Retinal pigment epithelial cell (primary cell): ENCODE measurements at places on chromosomes 11 and 22.

DNA sequence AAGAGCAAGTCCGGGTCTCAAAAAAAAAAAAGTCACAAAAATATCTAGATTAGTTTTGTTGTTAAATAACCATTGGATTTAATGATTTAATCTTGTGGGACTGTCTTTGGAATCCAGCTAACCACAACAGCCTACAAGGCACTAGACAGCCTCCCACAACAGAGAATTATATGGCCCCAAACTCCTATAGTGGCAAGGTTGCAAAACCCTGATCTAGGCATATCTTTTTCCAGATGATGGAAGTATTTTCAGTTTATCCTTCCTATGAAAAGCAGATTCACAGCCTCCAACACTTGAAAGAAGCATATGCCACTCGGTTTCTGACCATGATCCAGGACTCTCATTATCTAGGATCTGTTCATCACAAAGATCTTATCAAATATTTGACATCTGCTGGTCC, 5.4 kb upstream of the C11orf87 start:
- no peak for DNase-seq

DNA sequence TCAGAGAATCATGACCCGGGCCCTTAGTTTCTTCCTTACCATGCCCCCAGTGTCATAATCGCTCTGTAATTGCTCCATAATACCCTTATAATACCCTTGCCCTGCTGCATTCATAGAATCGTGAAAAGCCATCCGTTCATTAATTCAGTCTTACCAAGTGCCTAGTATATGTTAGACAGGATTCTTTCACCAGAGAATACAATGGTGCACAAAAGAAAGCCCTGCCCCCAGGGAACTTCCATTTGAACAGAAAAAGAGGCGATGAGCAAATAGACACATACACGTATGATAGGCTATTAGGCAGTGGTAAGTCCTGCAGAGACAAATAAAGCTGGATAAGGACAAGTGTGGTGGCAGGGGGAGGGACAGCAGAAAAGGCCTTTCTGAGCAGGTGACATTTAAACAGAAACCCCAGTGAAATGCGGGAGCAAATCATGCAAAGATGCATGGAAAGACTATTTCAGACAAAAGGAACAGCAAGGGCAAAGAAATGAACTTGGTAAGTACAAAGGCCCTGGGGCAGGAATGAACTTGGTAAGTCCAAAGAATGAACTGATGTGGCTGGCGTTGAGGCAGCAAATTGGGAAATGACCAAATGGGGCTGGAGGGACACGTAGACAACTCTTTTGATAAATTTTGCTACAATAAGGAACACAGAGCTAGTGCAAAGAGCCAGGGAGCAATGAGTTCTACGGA, 74.6 kb upstream of the CREB3L1 start:
- no peak for DNase-seq

DNA sequence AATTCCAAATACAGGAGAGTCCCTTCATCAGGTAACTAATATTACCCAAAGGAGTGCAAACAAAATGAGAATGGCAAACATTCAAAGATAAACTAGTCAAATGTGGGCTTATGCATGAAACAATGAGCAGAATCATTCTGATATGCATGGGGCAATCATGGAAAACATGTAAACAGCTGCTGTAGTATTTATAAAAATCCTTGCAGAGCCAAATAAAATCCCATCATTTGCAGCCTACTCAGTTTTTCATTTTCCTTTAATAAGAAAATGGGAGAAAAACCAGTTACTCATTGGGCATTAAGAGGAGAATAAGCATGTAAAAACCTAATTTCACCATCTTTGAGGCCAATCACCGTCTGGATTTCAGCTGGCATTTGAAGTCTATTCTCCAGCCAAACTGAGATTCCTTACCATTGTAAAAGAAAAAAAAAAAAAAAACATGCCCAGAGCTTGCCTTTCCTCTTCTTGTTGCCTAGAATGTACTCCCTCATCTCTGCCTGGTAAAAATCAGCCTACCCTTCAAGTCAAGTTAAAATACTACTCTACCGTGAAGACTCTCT, 249.1 kb downstream of the TTC28 start:
- no peak for DNase-seq

DNA sequence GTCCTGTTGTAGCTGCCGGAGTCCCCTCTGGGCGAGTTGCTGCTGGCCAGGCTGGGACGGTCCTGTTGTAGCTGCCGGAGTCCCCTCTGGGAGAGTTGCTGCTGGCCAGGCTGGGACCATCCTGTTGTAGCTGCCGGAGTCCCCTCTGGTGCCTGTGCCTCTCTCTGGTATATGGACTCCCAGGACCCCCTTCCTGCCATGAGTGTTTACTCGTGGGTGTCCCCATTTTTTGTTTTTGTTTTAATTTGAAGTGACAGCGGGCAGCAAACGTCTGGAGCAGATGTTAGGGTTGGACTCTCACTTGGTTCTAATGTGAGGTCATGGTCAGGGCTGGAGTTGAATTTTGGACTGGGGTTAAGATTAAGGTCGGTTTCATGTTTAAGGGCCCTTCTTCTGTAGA, 14.2 kb downstream of the SHANK3 start:
- DNase-seq = no peak

DNA sequence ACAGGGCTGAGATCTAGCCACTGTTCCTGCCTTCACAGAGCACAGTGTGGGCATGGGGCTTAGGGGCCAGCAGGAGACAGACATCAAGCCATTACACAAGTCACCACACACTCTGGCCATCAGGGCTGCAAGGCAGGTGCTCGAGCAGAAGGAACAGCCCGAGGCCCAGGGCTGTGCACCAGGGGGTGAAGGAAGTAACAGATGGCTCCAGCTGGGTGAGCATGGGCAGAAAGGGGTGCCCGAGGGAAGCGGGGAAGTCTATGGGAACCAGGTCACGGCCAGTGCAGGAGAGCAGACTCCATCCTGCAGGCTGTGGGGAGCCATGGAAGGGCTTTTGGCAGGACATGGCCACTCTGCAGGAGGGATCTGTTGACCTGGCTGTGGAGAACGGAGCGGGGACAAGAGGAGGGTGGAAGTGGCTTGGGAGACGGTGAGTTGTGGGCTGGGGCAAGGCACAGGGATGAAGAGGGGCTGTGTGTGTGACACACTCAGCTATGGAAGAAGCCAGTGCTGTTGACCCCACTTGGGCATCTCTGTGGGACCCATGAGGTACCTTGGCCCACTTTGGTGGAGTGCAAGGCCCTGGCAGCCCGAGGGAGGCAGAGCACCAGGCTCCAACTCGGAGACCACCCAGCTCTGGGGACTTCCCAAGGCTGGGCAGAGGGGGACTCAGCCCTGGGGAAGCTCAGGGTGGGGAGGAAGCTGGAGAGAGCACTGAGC, 3.6 kb downstream of the C11orf68 start:
- DNase-seq = no peak

DNA sequence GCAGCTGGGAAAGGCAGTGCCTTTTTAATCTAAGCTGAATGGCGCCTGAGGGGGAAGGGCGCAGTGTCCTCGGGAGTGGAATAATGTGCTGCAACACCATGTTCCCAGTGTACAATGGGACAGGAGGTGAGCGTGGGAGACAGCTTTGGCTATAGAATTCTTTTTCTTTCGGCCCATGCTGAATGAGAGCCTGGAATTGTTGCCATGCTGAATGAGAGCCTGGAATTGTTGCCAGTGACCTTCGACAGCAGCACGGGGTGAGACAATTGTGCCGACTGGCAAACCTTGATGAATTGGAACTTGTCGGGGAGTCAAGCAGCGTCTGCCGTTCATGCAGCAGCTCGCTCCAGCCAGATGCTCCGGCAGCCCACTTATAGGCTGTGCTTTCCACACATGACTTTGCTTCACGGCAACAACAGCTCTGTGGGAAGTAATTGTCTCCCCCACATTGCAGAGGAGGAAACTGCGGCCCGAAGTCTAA, 141.4 kb upstream of the E2F8 start:
- no peak for DNase-seq

DNA sequence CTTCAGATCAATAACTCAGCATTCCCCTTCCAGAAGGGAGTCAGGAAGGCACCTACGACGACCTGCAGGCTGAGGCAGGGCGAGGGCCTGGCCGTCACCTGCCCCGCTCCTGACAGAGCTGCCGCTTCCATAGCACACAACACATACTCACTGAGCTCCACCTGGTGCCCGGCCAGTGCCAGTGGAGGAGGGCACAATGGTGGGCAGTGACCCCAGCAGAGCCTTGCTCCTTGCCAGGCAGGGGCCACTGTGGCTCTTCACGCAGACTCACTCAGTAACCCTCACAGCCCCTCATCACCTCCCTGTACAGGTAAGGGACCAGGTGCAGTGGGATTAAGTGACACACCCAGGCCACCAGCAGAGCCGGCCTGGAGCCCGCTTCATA, 24.6 kb downstream of the LRFN4 start:
- DNase-seq = no peak

- DNase-seq = no peak
Observed at GRCh38 chr11:17076517-17077239, 789 bp downstream of the RPS13 start.

DNA sequence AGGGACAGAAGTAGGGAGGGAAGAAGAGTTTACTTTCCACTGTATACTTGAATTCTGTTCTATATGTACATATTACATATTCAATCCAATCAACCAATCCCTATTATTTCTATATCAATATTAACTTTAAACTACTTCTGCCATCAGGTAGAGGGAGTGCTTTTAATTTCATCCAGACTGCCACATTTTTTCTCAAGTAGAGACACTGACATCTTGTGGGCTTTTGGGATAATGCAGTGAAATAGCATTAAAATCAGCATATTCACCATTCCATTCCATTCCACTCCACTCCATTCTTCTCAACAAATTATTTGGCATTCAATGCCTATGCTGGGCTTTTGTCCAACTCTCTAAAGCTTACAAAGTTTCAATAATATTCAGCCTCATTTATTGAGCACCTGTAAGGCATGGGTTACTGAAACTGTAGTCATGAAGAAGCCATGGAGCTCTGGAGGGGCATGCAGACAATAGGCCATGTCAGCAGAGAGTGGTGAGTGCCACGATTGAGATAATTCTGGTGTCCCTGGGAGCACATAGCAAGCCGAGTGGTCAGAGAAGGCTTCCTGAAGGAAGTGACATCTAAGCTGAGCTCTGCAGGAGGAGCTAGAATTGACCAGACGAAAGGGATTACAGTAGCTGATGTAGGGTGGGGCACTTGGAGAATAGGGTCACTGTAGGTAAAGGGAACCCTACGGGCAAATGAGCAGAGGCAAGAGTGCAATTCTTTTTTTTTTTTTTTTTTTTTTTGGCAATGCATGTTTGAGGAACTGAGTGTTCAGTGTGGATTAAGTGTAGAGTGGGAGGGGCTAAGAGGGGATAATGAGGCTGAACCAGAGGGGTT, 12.8 kb upstream of the CLPB start:
- no peak for DNase-seq

- DNase-seq = no peak
Observed at GRCh38 chr11:69889400-69890318, 70.4 kb upstream of the FGF3 start.

GRCh38 chr11:9802291-9802861, 138.5 kb downstream of the SWAP70 start:
- no peak for DNase-seq

GRCh38 chr11:11486423-11486822, 133.4 kb upstream of the CSNK2A3 start:
- no peak for DNase-seq

DNA sequence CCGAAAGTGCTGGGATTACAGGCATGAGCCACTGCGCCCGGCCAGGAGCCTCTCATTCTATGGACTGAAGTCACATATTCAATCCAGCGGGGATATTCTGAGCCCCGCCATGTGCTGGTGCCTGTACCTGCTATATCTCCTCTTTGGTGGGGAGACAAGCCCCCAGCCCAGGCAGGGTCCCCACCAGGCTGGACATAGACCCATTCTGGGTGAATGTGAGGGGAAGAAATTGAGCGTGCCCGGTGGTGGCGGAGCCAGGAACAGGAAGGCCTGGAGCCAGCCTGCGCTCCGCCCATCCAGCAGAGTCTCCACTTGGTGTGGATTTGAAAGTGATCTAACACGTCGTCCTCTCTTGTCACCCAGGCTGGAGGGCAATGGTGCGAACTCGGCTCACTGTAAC, 38.0 kb upstream of the CSNK1E start:
- DNase-seq = no peak
